NCI-H526 treated with DMSO at 0.1 percent for 48 hours (cell line): ENCODE measurements at places on chromosomes 7 and 10.

DNA sequence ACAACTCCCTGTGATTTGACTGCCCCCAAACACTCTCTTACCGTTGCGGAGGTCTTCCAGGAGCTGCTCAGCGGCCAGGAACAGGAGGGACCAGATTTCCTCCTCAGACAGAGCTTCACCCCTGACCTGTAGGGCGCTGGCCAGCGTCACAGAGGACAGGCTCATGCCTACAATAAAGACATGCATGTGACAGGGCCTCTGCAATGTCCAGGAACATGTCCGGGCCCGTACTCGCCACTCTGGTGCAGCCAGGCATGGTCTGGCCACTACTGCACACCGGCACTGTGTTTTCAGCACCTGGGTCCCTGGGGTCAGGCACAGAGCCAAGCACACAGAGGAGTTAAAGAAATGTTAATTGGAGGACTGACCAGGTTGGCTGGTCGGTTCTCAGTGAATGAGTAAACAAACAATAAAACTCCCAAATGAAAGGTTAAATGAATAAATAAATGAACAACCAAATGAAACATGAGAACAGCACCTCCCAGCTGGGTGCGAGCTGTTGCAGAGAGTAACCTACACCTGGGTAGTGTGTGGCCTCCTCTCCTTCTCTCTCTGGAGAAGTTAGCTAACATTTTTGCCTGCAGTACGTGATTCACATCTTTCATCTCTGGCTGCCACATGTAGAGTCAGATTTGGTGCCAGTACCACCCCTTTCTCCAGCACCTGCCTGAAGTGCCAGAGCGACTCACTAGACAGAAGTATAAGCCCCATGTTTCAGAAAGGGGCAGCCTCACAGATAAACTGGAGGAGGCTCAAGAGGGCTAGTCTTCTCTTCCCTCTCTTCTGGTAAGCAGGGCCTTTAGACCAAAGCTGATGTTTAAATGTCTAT, 22.8 kb downstream of the FRMPD2 start:
- peak; percentile 34 for DNase-seq

DNA sequence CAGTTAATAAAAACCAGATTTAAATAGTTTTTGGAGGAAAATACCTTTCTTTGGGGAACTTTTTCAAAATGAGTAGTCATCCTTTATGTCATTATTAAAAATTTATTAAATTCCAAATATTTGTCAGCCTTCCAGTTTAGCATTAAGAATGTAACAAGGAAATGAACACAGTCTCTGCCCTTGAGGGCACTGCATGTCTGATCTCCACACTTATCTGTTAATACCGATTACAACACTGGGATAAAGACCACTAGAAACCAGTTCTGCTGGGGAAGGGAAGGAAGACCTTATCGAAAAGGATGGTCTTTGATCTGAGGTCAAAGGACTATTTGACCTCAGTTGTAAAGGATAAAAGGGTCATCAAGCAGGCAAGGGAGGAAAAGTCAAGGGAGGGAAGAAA, 320.0 kb downstream of the DOCK4 start:
- DNase-seq: no peak

DNA sequence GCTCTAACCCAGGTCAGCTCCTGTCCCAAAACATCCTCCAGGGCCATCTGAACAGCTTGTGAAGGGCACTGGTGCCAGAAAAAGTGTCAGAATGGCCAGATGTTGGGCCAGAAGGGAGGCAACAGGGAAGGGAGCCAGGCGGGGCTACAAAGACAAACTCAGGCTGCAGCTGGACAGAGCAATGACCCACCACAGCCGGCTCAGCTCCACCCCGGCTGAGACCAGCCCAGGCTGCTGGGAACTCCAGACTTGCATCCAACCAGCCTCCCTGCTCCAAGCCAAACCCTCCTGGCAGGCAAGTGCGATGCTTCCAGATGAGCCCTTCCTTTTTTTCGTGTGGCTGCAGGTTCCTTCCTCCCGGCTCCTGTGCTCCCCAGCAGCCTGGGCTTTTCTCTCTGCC, 466.9 kb downstream of the PTPRN2 start:
- no peak for DNase-seq

DNA sequence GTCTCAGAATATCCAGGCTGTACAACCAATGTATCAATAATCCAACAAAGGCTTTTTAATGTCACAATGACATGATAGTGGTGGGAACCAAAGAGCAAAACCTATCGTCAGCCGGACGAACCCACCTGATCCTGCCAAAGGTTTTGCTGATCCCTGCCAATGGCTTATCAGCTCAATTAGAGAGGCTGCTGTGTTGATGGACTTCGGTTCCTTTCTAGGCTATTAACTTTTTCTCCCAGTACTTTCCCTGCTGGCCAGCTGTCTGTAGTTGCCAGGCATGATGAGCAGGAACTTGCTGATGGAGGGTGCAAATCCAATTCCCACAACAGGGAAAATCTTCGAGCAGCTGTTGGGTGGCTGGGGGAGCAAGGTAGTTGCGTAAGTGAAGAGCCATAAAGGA, 2.4 kb downstream of the LMOD2 start:
- no peak for DNase-seq

- no peak for DNase-seq
Observed at GRCh38 chr10:49643241-49644034, 29.6 kb downstream of the CHAT start.

DNA sequence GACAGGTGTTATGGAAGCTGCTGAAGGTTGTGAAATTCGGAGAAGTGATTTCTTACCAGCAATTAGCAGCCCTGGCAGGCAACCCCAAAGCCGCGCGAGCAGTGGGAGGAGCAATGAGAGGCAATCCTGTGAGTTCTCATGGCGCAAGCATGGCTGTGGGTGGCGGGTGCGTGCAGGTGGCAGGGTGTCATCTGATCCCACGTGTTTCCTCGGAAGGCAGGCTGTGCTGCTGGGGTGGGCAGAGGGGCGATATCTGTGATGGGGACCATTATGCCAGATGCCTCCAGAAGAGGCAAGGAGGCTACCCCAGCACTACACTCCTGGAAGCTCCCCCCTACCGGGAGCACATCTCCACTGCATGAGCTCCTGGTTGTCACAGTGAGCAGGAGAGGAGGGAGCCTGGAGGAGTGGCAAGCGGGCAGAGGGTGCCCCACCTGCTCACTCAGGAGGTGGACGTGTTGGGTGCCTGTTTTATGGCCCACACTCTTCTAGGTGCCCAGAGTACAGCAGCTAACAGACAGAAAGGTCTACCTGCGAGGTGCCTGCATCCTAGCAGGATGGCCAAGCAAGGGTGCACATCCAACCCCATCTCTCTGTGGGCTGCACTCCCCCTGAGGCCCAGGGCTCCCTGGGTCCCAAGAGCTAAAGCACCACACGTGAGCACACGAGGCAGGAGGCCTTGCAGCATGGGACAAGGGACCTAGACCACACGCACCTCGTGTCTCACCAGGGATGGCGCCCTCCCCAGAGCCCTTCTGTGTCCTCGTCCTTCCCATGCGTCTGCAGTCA, 204.7 kb downstream of the EBF3 start:
- no peak for DNase-seq

DNA sequence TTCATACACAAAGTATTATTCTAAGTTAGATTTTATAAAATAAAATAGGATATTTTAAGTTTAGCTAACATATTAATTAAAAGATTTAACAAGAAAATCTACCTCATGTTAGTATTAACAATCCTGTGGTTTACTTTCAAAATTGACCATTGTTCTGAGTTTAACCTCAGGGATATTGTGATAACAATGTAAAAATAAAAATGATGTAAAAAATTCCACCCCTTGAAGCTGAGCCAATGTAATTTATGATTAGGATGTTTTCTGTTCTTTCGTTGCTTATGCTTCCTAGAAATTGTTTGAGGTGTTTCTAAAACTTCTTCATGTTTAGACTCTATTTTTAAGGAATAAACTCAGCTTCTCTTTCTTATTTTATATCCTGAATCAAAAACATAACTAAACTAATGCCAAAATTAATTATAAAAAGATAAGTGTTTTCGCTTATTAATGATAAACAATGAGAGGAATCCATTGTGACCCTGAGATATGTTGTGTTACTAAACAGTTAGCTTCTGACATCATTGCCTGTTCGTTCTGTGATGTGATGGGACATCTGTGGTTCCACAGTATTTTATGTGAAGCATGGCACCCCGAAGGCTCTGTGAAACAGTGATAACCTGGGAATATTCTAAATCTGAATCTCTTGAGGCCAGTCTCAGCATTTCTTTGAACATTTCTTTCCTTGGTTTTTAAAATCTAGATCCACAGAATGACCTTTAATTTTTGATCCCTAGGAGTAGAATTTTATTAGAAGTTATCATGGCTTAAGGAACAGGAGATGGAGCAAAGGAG, 340.8 kb downstream of the ARL4A start:
- no peak for DNase-seq

- no peak for DNase-seq
Observed at GRCh38 chr10:17200001-17200911, 1.2 kb downstream of the TRDMT1 start.

DNA sequence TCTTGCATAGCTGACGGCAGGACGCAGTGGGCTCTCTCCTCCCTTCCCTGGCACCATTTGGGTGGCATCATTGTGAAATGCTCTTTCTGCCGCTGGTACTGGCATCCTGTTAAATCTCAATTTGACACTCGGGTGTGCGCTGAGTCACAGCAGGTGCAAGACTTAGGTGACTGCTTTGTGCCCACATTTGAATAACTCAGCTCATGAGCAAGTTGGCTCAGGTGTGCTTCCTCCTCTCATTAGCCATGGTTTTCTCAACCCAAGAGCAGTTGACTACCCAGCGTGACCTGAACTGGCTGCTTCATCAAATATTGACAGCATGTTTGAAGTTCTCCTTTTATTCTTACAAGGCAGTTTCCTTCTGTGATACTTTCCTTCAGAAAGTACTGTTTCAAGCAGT, 24.6 kb upstream of the NFE2L3 start:
- DNase-seq: peak; percentile 67

- DNase-seq: no peak
Observed at GRCh38 chr10:96921655-96922054, 89.6 kb downstream of the LCOR start.

DNA sequence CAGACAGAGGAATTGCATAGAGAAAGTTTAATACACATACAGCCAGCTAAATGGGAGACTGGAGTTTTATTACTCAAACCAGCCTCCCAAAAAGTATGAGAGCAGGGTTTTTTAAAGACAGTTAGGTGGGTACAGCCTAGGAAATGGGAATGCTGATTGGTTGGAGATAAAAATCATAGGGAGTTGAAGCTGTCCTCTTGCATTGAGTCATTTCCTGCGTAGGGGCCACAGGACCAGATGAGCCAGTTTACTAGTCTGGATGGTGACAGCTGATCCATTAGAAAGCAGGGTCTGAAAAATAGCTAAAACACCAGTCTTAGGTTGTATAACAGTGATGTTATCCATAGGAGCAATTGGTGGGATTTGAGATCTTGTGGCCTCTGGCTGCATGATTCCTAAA, 76.1 kb upstream of the POM121L12 start:
- no peak for DNase-seq

DNA sequence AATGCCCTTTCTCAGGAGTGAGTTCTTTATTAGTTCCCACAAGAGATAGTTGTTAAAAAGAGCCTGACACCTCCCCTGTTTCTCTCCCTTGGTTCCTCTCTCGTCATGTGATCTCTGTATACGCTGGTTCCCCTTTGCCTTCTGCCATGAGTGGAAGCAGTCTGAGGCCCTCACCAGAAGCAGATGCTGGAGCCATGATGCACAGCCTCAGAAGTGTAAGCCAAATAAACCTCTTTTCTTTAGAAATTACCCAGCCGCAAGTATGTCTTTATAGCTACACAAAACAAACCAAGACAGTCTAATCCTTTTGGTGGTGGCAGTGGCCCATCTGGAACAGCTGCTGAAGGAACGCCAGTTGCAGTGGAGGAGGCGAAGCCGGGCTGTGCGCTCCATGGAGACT, 9.3 kb downstream of the DNAJB9 start:
- DNase-seq: no peak

DNA sequence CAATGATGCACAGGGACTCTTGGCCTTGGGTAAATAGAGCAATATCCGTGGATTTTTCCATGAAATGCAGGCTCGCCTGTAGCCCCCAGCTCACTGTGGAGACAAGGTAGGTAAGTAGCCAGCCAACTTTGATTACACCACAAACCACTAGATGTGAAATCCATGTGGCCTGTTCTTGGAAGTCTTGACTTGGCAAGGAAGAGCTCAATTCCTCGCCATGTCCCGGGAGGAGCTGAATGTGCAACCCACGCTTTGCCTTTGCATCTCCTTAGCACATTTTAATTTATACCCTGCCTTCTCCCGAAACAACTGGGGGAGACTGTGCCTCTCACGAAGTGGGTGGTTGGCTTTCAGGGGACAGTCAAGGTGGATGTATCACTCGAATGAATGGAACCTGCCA, 347.7 kb upstream of the MKI67 start:
- DNase-seq: no peak

- no peak for DNase-seq
Observed at GRCh38 chr7:41475801-41476459, 227.0 kb downstream of the INHBA start.
